ENCODE measurements at places on chromosomes 1 and 21.

GRCh38 chr1:12678820-12679219 is 34.9 kb downstream of the AADACL4 start:
- no peak for DNase-seq

DNA sequence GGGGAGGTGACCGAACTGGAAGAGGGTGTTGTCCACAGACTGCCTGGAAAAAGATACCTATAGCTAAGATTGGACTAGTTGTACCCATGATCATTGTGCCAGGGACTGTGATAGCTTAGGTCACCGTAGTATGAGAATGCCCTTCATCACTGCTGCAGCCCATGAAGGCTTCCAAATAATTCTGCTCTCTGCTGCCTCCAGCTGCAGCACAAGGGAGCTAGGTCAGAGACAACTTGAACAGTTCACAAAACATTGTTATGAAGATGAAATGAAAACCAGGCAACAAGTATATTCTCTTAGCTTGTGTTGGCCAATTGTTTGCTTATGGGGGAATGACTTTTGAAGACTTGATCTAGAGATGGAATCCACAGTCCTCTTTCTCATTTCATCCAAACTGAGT is 246.7 kb downstream of the MRPL39 start:
- no peak for DNase-seq

DNA sequence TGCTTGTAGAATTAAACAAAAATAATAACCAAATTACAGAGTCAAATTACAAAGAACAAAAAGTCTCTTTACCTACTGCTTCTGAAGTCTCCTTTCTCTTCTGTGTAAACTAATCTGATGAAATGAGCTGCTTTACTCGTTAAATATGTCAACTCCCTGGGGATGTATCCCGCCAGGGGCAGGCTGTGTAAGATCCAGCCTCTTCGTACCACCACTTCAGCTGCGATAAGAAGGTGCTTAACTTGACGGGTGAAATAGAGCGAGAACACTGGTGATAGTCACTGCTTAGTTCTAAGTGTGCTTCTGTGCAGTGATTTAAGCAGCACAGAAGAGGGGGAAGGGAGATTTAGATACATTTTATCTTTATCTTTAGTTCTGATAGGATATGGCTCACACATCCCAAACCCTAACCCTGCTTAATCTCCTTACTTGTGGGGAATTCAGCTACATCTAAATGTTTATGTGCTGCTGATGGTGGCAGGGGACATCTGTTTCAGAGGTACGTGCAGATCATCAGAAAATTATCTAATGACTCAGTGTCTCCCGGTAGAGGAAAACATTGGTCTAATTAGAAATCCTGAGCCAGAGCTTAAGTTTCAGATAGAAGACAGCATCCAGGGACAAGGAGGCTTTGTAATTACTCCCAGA is 46.0 kb downstream of the RHOU start:
- no peak for DNase-seq

GRCh38 chr1:72846476-72847278 is 564.3 kb upstream of the NEGR1 start:
- DNase-seq = no peak

DNA sequence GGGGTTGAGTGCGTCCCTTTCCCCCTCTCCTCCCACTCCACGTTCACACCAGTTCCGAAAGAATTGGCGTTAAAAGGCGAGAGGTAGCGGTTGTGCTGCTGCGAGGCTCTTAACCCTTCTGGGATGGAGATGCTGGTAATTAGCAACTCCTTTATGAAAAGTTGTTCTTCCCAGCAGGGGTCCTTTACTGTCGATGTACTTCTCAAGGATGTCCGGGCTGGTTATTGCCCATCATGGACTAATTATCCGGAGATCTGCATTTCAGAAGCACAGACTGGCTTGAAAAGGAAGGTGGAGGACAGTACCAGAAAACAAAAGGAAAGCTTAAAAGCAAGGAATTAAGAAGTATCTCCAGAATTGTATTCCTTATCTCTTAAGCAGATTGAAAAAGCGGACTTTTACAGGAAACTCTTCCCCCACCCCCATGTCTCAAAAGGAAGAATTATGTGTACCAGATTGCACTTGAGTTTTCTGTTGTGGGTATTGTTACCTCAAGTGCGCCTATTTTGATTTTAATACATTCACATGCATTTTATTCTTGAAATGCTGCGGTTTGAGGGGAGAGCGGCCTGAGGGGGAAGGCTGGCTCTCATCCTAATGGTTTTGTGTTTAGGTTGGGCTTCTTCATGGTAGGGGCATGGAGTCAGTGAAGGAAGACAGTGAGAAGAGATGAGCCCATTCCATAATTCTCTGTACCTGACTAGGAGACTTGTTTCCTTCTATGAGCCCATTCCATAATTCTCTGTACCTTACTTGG is 1.5 kb downstream of the AK4 start:
- DNase-seq = no peak

DNA sequence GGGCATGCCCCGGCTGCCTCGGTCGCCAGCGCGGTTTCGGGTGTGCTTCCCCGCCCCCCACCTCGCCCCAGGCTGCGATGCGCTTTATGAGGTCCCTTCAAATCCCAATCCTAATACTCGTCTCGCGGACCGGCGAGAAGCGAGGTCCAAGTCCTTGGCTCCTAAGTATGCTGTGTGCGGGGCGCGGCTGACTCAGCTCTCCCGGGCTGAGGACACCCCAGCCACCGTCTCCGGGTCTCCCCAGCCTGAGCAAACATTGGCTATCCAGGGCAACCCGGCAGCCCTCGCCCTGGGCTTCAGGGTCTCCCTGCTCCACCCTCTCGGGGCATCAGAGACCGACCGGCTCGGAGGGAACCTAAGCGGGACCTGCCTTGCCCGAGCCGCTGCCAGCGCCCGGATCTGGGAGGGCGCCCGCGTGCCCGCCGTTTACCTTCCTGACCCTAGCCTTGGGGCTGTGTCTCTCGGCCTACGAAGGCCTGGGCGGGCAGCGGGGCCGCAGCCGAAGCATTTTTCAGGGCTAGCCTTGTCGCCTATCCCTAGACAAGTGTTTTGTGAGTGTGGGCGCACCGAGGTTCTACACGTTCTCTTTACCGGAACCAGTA is 1.2 kb downstream of the ITPKB start:
- DNase-seq = no peak

GRCh38 chr21:27769763-27770162 is 802.9 kb upstream of the ADAMTS5 start:
- DNase-seq = no peak

- no peak for DNase-seq
These were observed 116.0 kb upstream of the ZNHIT6 start for GRCh38 chr1:85824066-85824840.

- DNase-seq = no peak
These were observed 32.8 kb downstream of the WNT9A start for GRCh38 chr1:227914801-227915563.

- no peak for DNase-seq
These were observed 104.8 kb upstream of the KRTAP19-8 start for GRCh38 chr21:31143036-31143435.

DNA sequence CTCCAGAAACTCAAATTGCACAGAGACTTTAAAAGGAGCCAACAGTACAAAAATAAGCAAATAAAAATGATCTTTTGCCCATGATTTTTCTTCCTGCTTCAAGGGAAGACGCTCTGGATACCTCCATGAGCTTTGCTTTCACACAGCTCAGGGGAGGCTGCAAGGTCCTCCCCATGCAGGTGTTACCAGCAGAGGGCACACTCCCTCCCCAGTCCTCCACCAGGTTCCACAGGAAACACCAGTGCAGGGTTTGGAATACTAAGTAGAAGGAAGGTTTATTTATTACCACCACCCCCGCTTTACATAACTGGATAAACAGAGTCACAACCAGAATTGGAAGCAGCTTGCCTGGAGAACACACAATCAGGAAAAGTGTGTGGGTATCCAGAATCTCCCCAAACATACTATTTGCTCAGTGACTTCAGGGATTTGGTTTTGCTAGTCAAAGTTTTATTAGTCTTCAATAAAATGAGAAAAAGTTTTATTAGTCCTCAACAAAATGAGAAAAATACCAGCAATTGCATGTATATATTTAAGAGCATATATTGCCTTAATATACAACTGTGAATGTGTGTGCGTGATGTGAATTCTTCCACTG is 37.3 kb downstream of the HSD3B1 start:
- no peak for DNase-seq

- no peak for DNase-seq
These were observed 29.2 kb downstream of the CDC7 start for GRCh38 chr1:91529856-91530255.

- no peak for DNase-seq
These were observed 187.0 kb upstream of the RUNX1 start for GRCh38 chr21:35236090-35236489.

DNA sequence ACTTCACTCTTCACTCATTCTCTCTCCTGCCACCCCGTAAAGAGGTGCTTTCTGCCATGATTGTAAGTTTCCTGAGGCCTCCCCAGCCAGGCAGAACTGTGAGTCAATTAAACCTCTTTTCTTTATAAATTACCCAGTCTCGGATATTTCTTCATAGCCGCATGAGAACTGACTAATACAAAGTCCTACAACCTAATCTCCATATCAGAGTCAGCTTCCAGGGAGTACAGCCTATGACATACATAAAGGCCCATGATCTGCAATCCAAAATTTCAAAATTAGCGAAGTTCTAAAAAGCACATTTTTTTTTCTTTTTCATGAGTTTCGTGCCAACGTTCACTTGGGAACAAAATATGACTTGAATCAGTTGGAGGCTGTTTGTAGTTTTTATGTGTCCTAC is 256.9 kb upstream of the DUSP10 start:
- DNase-seq = no peak

GRCh38 chr1:182672487-182672836 is 11.9 kb downstream of the RGS8 start:
- DNase-seq = no peak

DNA sequence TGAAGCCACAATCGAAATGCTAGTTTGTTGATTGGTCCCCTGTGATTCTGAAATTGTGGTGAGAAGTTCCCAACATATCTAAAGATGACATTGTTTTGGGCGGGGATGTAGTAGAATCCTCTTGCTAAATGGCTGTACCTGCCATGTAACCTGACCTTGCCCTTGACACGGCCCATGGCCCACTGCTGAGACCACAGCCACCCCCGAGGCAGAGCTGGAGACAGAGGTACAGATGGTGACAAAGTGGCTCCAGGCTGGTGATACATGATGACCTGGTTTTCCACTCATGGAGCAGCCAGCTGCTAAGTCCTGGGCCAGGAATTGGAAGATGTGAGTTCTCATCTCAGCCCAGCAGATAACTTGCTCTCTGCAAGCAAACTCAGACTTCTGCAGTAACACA is 226.5 kb downstream of the FOXD2 start:
- no peak for DNase-seq

DNA sequence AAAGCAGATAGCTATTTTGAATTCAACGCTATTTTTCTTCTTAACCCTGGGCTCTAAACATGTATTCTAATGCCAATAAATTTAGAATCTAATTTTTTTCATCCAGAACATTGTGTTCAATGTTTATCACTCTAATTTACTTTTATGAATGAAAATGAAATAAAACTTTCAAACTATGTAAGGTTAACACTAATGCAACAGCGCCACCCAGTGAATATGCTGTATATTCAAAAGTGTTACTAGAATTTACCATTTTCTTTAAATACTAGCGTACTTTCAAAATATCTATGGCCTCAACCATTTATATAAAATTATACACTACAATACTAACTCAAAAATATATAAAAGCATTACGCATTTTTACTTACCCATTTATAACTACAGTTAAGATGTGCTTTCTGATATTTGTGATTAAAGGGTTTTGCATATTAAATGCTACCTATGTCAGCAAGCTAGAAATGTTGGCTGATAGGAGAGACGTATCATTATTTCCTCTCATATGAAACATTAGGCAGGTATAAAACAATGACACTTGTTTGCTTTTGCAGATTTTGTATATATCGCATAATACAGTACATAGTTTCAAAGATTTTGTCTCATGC is 5.9 kb upstream of the NUF2 start:
- no peak for DNase-seq

GRCh38 chr1:175890958-175891357 is 147.6 kb upstream of the TNR start:
- DNase-seq = no peak

DNA sequence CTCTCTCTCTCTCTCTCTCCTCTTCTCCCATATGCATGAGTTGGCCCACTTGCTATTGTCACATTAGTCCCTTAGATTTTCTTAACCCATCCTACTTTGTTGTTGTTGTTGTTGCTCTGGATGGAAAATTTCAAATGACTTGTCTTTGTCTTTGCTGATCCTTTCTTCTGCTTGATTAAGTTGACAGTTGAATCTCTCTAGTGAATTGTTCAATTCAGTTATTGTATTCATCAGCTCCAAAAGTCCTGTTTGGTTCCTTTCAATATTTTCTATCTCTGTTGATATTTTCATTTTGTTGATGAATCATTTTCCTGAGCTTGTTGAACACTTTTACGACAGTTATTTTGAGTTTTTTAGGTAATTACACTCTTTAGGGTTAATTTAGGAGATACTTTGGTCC is 18.8 kb upstream of the SLC35D1 start:
- no peak for DNase-seq

DNA sequence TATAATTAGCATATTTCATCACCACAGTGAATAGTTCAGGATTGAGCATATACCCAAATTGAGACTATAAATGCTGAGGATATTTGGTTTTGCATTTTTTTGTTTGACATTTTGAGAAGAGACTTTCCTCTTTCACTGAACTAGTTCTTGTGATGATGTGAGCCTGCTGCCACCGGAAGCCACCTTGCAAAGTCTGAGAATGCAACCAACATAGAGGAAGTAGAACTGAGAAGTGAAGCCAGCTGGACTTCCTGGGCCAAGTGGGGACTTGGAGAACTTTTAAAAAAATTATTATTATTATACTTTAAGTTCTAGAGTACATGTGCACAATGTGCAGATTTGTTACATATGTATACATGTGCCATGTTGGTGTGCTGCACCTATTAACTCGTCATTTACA is 102.3 kb downstream of the RPE65 start:
- DNase-seq = no peak

DNA sequence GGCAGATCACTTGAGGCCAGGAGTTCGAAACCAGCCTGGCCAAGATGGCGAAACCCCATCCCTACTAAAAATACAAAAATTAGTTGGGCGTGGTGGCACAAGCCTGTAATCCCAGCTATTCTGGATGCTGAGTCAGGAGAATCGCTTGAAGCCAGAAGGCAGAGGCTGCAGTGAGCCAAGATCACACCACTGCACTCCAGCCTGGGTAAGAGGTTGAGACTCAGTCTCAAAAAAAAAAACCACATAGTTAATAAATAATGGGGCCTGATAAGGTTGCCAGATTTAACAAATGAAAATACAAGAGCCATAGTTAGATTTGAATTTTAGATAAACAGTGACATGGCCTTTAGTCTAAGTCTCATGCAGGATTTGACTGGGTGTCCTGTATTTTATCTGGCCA is 175.7 kb downstream of the ZZZ3 start:
- no peak for DNase-seq

DNA sequence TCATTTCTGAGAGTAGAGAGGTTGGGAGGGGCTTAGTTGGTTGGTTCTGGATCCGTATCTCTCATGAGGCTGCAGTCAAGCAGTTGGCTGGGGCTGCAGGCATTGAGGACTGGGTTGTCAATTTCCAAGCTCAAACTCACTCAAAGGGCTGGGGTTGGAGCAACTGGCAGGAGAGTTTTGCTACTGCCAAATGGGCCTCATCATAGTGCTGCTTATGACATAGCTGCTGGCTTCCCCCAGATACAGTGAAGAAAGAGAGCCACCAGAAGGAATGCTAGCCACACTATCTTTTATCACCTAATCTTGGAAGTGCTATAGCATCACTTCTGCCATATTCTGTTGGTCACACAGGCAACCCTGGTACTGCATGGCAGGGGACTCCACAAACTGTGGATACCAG is 363.5 kb upstream of the USP24 start:
- DNase-seq = no peak

All from activated T-helper 9 cell treated with anti-CD3 and anti-CD28 coated beads, Interleukin-2, amount 50 U/mL, for 16 hours (primary cell).